ENCODE measurements at places on chromosomes 16 and 17.

DNA sequence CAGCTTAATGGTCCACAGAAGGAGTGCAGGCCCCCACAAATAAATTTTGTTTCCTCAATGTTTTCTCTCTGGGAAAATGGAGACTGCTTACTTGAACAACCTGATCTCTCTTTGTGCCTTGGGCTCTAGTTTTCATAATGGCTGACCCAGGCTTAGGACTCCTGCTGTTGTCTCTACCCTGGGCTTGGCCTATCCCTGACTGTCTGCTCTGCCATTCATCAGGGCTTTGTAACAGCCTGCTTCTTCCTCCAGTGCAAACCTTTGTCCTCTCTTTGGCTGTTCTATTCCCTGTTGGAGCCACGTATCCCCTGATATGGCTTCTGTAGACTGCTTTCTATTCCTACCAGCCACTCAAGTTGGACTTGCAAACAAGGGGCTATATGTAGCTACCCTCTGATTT is 139.8 kb downstream of the SHISA9 start:
- DNase-seq = no peak

GRCh38 chr17:4744999-4745969 is 5.6 kb upstream of the CXCL16 start:
- DNase-seq = no peak

DNA sequence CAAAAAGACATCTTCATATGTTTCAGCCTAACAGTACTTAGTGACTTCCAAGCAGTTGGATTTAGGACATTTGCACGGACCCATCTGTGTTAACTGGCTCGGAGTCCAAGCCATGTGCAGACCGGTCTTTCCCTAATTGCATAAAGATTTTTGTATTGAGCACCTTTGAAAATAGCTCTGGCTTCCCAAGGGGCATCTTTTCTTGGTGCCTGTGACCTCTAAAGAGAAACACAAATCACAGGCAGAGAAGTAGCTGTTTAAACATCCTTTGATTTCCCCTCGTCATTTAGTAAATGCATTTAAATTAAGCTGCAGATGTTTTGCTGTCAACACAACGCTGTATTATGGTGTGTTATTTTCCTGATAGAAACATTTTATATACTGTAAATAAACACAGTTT is 288.2 kb upstream of the SALL1 start:
- DNase-seq = no peak

- no peak for DNase-seq
Observed at GRCh38 chr17:80731323-80731722, 186.7 kb downstream of the RPTOR start.

GRCh38 chr17:75783803-75784472 is 668 bp upstream of the UNK start:
- DNase-seq = peak; percentile 68

- DNase-seq = no peak
Observed at GRCh38 chr17:29731589-29731929, 108.8 kb upstream of the CORO6 start.

DNA sequence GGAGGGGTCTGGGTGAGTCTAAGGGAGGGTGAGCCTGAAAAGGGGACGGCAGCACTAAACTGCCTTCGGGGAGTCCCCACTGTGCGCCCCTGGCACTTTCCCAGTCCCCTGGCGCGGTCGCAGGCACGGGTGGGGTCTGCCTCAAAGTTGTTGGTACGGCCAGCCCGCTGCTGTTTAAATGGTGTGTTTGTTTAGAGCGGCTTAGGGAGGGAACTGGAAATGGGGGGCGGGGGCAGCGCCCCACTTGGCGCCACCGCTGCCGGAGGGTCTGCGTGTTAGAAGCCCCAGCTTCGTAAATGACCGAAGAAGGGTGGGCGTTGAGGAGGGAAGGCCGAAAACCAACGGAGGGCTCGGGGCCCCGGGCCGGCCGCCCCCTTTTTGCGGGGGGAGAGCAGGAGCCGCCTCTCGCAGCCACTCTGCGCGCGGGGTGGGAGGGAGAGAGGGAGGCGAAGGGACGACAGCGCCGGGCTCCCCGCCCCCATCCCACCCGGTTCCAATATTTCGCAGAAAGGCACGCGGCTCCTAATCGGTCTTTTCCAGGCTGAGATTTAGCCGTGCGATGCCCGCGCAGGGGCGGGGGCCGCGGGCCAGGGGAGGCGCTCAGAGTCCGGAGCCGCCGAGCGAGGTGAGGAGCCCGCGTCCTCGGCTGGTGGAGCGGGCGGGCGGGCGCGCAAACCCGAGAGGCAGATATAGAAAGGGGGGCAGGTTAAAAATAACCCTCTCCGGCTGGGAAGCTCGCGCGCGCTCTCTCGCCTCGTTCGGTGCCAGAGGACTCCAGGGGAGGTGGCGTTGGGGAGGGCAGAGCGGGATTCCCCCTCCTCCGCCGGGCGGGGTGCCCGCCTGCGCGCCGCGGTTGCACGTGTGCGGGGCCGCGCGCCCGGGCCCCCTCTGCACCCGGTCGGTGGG is 54.9 kb downstream of the SREBF1 start:
- no peak for DNase-seq

DNA sequence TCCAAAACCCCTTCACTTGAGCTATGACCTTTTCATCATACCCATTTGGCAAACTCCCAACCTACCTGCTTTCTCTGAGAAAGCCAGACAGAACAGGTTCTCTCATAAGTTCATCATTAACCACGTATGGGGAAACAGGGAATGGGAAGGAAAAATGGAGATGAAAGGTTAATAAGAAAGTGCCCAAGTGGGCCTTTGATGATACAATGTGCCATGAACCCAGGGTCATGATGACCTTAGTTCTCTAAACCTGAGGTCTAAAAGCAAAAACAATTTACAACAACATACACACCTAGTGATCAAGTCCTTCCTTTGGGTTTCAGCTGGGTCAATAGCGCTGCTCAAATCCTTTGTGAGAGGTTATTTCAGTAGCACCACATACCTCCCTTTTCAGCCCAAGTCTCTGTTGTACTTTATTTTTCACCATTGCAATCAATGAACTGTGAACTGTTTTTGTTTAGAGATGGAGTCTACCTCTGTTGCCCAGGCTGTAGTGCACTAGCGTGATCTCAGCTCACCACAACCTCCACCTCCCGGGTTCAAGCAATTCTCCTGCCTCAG is 14.5 kb upstream of the RANGRF start:
- no peak for DNase-seq

GRCh38 chr16:6684076-6684673 is 648.5 kb upstream of the RBFOX1 start:
- peak; percentile 40 for DNase-seq

DNA sequence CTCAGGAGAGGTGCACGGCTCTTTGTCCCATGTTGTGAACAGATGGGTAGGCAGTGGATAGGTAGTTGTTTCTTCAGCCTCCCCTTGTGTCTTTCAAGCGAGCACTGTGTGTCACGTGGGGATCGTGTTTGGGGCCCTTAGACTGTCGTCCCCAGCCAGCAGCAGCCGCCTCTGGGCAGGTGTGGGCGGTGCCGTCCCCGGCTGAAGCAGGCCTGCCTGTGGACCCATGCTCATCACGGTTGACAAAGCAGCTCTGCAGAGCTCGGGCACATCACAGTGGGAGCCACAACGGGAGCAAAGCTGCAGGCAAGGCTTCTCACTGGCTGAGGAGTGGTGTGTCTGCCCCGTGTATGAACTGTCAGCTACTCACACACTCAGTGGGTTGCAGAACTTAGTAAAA is 4.7 kb upstream of the RPL13 start:
- no peak for DNase-seq

DNA sequence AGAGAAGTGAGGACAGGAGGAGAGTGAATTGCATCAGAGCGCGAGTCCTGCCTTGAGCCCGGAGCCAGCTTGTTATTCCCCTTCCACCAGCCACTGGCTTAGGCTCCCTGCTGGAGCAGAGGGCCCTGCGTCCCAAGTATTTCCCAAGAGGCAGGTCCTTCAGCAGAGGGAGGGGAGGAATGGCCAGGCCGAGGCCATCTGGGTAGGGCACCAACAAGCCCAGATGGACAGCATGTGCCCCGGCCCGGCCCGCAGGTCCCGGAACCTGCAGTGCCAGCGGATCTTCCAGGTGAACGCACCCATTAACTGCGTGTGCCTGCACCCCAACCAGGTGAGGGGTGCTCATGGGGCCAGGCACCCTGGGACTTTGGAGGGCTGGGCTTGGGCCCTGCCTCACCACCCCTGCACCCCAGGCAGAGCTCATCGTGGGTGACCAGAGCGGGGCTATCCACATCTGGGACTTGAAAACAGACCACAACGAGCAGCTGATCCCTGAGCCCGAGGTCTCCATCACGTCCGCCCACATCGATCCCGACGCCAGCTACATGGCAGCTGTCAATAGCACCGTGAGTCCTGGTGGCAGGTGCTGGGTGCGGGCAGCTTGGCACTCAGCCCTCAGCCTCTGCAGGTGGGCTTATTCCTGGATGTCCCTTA is 1.7 kb downstream of the MLST8 start:
- DNase-seq = no peak

- no peak for DNase-seq
Observed at GRCh38 chr16:67858500-67858899, 11.0 kb upstream of the CENPT start.

DNA sequence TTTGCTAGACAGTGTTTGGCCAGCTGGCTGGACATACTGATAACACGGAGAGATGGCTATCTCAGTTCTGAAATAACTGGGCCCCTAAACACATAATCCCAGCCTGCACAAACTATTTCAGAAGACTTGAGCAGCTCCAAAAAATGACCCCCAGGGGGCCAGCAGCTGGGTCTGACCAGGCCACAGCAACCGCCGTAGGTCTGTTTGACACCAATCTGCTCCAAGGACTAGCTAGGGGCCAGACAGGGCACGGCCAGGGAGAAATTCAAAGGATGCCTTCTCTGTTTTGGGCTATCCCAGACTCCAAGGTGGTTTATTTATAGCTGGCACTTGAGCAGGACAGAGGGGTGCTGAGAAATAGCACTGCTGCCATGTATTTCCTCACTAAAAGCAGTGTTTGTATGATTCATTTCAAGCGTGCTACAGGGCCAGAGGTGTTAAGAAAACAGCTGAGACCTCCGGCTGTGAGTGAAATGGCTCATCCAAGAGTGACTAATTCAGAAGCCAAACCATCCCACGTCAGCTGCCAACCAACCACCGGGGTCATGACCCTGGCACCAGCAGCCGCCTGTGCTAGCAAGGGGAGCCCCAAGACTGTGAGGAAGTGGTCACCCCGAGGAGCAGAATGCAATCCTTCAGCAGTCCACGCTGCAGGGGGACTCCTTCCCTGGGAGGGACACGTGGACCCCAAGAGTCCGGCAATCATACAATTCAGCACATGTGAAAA is 5.7 kb downstream of the GGA2 start:
- DNase-seq = no peak

DNA sequence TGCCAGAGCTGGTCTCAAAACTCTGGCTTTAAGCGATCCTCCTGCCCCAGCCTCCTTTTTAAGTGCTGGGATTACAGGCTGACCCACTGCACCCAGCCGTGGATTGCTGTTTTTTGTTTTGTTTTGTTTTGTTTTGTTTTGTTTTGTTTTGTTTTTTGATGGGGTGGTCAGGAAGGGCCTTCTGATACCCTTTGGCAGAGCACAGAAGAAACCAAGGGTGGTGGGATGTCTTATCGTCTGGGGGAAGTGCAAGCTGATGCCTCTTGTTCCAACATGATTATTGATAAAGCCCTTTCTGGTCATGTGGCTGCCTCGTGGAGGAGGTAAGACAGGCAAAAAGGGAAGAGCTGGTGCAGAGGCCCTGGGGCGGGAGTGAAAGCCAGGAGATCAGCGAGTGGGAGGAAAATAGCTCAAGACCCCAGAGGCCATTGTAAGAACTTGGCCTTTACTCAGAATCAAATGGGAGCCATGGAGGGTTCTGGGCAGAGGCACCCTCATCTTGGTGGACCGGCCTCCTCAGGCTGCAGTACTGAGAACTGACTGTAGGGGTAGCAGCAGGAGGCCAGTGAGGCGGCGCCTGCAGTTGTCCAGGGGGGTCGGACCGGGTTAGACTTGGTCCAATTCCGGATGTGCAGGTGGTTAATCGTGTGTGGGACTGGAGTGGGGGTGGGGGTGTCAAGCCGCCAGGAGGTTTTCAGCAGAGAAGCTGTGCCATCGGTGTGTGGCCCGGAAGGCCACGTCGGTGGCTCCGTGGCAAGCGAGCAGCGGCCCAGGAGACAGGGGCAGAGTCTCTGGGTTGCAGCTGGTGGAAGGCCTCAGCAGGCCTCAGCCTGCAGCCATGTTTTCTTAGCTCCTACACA is 84.4 kb upstream of the GSE1 start:
- no peak for DNase-seq

- no peak for DNase-seq
Observed at GRCh38 chr16:68767581-68767980, 30.5 kb downstream of the CDH1 start.

DNA sequence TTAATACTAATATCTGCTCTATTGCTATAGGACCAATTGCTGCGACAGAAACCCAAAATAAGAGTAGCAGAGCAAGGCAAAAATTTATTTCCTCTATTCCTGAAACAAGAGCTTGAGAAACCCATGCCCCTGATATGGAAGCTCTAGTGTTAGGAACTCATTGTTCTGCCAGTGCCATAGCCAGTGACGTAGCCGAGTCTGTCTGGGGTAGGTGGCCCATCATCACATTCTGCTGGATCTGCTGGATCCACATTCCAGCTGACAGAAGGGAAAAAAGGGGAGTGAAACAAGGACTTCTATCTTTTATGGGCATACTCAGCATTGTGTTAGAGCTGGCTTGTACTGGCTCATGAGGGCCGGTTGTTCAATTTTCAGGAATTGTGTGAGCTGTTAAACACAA is 248.9 kb upstream of the MON1B start:
- DNase-seq = no peak
